Progenitor cell of endocrine pancreas (in vitro differentiated cells): ENCODE measurements at places on chromosomes 12 and 14. TPM values are rescaled to one million over a fixed set of nuclear protein-coding genes. Genes with fewer than 3 reads are reported as not detected.

GMFB gene
- total RNA-seq, result 47.6 and 57.5 TPM in 2 replicates

DNA sequence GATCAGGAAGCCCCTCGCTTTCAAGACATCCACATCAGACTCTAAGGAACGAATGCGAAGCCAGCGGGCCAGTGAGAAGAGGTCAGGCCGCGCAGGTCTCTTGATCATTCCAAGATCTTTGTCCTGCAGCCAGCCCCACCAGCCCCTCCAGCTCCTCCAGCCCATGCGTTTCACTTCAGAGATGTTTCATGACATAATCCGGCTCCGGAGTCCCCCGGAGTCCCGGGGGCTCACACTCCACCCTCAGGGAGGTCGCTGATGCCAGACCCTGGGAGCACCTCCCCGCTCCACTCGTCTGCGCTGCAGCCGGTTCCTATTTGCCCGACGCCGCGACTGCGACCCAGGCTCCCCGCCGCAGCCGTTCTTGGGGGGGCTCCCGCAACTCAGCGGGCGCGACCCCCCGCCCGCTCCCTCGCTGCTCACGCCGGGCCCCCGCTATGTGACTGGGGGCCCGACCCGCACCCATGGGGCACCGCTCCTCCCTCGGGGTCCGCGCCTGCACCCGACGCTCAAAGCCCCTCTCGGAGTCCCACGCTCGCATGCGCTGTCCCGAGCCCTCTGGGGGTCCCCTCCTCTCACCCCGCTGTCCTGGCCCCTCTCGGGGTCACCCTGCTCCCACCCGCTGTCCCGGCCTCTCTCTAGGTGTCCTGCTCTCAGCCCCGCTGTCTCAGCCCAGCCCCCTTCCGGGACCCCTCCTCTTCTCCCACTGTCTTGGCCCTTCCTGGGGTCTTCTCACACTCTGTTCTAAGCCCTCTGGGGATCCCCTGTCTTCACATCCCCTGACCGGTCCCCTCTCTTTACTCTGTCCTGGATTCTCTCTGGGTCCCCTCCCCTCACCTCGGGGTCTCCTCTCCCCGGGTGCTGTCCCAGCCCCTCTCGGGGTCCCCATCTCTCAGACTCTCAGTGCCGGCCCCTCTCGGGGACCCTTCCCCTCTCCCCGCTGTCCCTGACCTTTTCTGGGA, 1.1 kb downstream of the TAOK3 start:
- H3K36me3 ChIP-seq, result no peaks in the 10 kb centered on the region
- peak; percentile 14 for DNase-seq
- peak overlapping the region; percentile 59 for H3K27ac ChIP-seq
- H3K4me1 ChIP-seq, result peaks cover 29% of the 10 kb centered on the region
- H3K27me3 ChIP-seq, result peaks cover 9% of the 10 kb centered on the region

- no peak overlapping the region for H3K27ac ChIP-seq
Observed at GRCh38 chr12:132217371-132217770, 73.1 kb downstream of the NOC4L start.

GOLT1B gene
- total RNA-seq, result 41.1 and 49.3 TPM in 2 replicates

DNA sequence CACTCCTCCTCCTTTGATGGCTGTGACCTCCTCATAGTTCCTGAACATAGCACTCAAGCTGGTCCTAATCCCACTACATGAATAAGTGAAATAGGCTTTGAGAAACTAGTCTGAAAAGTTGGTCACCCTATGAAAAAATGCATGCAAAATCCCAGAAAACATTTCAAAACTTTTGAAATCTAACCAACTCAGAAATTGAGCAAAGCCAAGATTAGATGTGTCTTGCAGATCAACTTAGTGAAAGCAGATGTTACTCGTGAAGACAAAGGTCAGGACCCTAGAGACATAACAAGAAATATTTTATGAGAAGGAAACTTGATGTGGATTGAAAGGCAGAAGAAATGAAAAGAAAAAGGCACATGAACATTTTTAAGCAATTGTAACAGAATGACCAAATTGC, 63.3 kb downstream of the TSHR start:
- no peak overlapping the region for H3K4me3 ChIP-seq
- no peak for DNase-seq
- H3K27ac ChIP-seq, result no peak overlapping the region
- H3K27me3 ChIP-seq, result no peaks in the 10 kb centered on the region
- H3K36me3 ChIP-seq, result no peaks in the 10 kb centered on the region

GRCh38 chr14:21049271-21049673, 7.1 kb downstream of the RNASE7 start:
- peaks cover 13% of the 10 kb centered on the region for H3K4me1 ChIP-seq
- no peak overlapping the region for H3K4me3 ChIP-seq
- no peaks in the 10 kb centered on the region for H3K36me3 ChIP-seq

- no peak for DNase-seq
- no peaks in the 10 kb centered on the region for H3K36me3 ChIP-seq
- H3K27ac ChIP-seq, result no peak overlapping the region
- peaks cover 16% of the 10 kb centered on the region for H3K4me1 ChIP-seq
- no peak overlapping the region for H3K4me3 ChIP-seq
- H3K27me3 ChIP-seq, result no peaks in the 10 kb centered on the region
Observed at GRCh38 chr12:68971404-68971803, 38.4 kb upstream of the CPM start.

DNA sequence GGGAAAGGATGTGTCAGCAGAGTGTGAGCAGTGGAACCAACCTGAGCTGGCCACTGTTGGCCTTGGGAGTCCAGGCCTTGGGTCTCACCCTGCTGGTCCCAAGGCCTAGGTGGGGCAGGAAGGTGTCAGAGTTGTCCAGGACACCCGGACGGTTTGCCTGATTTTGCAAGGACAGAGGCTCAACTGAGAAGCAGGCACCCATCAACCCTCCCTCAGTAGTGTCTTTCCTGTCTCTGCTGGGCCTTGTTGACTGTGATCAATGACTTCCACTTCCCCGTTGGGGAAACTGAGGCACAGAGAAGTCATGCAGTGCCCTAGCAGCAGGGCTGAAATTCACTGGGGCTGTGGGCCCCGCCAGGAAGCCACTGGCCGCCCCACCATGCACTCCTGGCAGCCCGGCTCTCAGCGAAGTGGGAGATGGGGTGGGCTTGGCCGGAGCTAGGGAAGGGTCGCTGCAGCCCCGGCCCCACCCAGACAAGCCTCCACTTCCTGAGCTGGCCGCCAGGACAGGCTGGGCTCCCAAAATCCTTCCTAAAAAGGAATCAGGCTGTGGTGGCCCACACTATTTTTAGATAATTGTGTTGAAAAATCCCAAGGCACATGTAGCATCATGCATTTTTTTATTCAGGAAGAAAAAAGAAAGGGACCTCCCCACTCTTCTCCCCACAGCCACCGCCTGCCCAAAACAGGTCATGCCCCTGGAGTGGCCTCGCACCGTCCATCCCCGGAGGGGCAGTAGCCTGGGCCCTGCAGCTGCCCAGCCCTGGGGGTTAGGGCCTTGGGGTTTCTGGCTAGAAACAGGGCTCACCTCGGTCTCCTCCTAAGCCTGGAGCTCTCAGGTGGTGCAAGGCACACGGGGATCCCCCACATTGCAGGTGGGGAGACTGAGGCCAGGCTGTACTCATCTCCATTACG, 127.4 kb downstream of the CALM1 start:
- DNase-seq, result no peak
- peaks cover 3% of the 10 kb centered on the region for H3K36me3 ChIP-seq
- no peaks in the 10 kb centered on the region for H3K4me1 ChIP-seq
- no peak overlapping the region for H3K4me3 ChIP-seq
- no peak overlapping the region for H3K27ac ChIP-seq
- no peaks in the 10 kb centered on the region for H3K27me3 ChIP-seq

GRCh38 chr14:81305065-81305464, 84.3 kb upstream of the GTF2A1 start:
- peaks cover 33% of the 10 kb centered on the region for H3K4me1 ChIP-seq
- DNase-seq, result no peak
- no peaks in the 10 kb centered on the region for H3K27me3 ChIP-seq

SLC5A8 gene
- total RNA-seq, result 0.12 TPM in 1 of 2 replicates, not detected in the other

GRCh38 chr12:53561590-53561953, 54.3 kb upstream of the NPFF start:
- H3K27me3 ChIP-seq, result no peaks in the 10 kb centered on the region
- H3K36me3 ChIP-seq, result peaks cover 5% of the 10 kb centered on the region
- H3K27ac ChIP-seq, result no peak overlapping the region
- no peak overlapping the region for H3K4me3 ChIP-seq
- DNase-seq, result no peak
- H3K4me1 ChIP-seq, result no peaks in the 10 kb centered on the region

GRCh38 chr12:48247181-48247966, 44.3 kb upstream of the OR10AD1 start:
- H3K4me3 ChIP-seq, result no peak overlapping the region
- H3K36me3 ChIP-seq, result no peaks in the 10 kb centered on the region
- DNase-seq, result no peak

DIO3 gene
- total RNA-seq, result 3.4 and 4.4 TPM in 2 replicates

- no peak overlapping the region for H3K4me3 ChIP-seq
- no peaks in the 10 kb centered on the region for H3K27me3 ChIP-seq
- peaks cover 5% of the 10 kb centered on the region for H3K4me1 ChIP-seq
- peaks cover 20% of the 10 kb centered on the region for H3K36me3 ChIP-seq
Observed at GRCh38 chr12:108650083-108650482, 16.4 kb upstream of the SELPLG start.

DNA sequence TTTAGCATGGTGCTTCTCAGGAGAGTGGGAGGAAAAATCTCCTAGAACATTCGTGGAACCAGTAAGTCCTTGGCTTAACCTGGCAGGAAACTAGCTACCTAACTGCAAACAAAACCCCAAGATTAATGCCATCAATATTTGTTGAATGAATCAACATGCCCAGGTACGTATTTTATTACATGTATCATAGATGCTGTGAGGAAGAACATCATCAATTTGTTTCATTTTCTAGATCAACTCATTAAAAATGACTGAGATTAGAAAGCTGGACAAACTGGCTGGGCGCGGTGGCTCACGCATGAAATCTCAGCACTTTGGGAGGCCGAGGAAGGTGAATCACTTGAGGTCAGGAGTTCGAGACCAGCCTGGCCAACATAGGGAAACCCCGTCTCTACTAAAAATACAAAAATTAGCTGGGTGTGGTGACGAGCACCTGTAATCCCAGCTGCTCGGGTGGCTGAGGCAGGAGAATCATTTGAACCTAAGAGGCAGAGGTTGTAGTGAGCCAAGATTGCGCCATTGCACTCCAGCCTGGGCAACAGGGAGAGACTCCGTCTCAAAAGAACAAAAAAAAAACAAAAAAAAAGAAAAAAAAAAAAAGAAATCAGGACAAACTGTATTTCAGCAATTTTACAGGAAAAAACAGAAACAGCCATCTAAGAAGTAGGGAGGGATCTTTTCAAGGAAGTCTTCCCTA, 88.7 kb downstream of the NTN4 start:
- no peak for DNase-seq
- peaks cover 3% of the 10 kb centered on the region for H3K4me1 ChIP-seq
- H3K27me3 ChIP-seq, result peaks cover 3% of the 10 kb centered on the region

DNA sequence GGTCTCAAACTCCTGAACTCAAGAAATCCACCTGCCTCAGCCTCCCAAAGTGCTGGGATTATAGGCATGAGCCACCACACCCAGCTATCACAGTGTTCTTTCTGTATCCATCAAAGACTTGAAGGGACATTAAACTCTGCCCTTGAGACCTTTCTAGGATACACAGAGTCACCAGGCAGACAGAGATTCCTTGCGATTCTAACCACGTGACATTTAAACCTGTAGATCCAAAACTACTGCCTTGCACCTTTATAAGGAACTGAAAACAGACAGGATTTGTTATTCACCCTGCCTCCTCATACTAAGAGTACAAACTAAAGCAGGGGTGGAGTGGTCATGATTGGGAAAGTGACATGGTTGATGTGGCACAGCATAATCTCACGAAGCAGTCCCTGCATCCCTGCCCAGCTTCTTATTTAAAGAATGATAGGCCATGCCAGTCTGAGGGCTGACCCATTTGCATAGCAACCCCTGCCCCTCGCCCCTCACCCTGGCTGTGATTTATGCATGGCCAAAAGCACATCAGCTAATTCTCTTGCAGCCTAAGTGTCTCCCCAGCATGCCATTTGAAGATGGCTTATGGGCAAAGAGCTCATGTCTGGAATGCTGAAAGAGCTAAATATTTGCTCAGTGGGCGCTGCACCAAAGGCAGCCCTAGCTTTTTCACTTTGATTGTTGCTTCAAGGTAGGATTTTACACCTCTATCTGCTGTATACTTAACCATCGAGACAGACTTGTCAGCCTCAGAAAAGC, 43.2 kb upstream of the MYBPC1 start:
- H3K4me1 ChIP-seq, result peaks cover 5% of the 10 kb centered on the region
- H3K27ac ChIP-seq, result no peak overlapping the region
- H3K4me3 ChIP-seq, result no peak overlapping the region
- no peaks in the 10 kb centered on the region for H3K36me3 ChIP-seq

- peaks cover 13% of the 10 kb centered on the region for H3K27me3 ChIP-seq
- no peak overlapping the region for H3K4me3 ChIP-seq
- no peak overlapping the region for H3K27ac ChIP-seq
- H3K4me1 ChIP-seq, result no peaks in the 10 kb centered on the region
Observed at GRCh38 chr12:57918147-57918546, 23.2 kb upstream of the ATP23 start.

BEST3 gene
- total RNA-seq, result not detected in 2 replicates

DNA sequence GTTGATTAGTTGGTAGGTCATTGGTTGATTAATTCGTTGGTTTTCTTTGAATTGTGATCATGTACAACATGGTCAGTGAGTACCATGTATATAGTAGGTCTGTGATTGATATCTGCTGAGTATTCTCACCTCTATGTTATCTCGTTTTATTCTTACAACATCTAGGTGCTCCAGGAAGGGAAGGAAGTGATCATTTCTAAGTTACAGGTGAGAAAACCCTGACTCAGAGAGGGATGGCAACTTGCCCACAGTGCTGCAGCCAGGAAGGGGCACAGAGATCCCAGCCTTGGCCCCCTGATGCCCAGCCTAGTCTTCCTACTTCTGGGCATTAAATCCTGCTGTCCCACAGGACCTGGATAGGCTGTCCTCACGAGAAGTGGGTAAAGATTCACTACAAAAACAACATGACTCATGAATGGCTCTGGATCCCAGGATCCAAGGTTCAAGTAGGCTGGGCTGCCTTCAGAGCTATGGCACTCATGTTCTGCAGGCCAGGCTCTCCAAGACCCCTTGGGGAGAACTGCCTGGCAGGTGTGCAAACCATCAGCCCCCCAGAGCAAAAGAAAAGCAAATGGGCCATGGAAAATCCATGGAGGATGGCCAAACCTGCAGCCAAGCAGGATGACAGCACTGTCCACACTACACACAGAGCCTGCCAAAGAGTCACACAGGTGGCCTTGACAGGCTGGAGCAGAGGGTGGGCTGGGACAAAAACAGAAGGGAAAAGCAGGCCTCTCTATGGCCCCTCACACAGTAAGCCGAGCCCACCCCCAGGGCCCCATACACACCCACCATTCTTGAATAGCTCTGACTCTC, 146.2 kb downstream of the BCL11B start:
- no peak overlapping the region for H3K27ac ChIP-seq
- H3K4me1 ChIP-seq, result peaks cover 5% of the 10 kb centered on the region
- no peaks in the 10 kb centered on the region for H3K36me3 ChIP-seq
- H3K4me3 ChIP-seq, result no peak overlapping the region

KRT5 gene
- not detected in 2 replicates for total RNA-seq

DNA sequence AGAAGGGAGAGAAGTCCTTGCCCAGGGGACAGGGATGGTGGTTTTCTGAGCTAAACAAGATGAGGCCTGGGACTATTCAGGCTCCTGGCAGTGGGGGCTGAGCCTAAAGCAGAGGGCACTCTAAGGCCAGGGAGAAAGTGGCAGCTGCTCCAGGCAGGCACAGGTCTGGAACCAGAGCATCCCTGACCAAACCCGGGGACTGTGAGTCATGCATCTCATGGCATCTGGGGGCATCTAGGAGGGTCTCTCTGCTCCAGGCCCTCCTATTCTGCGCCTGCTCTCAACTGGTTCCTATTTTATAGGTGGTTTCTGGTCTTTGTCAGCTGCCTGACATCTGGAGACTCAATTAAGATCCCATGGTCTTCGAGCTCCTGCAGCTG, 11.6 kb downstream of the KRT7 start:
- no peaks in the 10 kb centered on the region for H3K36me3 ChIP-seq
- DNase-seq, result no peak
- peaks cover 40% of the 10 kb centered on the region for H3K27me3 ChIP-seq
- H3K27ac ChIP-seq, result no peak overlapping the region
- H3K4me1 ChIP-seq, result peaks cover 44% of the 10 kb centered on the region
- H3K4me3 ChIP-seq, result no peak overlapping the region

RASAL1 gene
- 0.36 and 0.46 TPM in 2 replicates for total RNA-seq
